Pancreas (tissue), 10 donors: ENCODE measurements at places on chromosomes 7 and 10.

DNA sequence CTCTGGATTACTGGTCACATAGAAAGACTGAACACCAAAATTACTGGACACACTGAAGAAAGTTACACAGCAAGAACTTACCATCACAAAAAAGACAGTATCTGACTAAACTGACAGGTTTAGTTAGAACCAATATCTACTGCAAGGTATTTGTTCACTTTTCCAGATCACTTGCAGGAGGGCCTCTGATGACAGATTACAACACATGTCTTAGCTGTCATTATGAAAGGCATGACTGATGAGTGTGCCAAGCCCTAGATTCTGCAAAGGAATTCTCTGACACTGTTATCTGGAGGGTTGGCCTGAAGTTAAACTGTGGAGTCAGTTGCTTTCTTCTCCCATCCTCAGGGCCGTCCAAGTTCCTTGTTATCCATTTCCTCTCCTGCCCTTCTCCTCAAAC, 242.7 kb downstream of the KIF20B start:
- DNase-seq = no peak

GRCh38 chr7:80155374-80155773, 20.7 kb downstream of the GNAI1 start:
- no peak for DNase-seq

- DNase-seq = no peak
Measured at GRCh38 chr7:17184805-17185689, 113.4 kb upstream of the AHR start.

- DNase-seq = no peak
Measured at GRCh38 chr7:119392-120163, 72.8 kb upstream of the FAM20C start.

DNA sequence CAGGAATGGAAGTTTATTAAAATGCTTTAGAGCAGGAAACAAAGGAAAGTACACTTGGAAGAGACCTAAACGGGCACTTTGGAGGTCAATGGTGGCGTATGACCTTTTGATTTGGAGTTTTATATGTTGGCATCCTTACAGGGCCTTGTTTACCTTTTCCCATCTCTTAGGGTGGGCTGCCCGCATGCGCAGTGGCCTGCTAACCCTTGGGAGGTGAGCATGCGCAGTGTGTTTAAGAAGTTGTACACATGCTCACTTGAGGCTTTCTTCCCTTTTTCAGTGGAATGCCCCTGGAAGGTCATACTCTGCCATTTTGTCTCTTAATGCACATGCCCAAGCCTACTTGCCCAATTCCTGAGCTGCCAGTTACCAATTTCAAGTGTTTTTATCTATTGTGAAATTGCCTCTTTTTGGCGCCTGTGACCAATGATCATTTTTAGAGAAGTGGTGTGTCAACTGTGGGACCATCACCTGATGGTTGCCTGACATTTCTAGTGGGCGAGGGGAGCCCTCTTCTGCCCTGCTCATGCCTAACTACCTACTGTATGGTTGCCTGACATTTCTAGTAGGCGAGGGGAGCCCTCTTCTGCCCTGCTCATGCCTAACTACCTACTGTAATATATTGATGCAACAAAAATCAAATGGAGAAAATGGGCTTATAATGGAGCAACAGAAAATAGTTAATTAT, 138.0 kb downstream of the PPP1R9A start:
- DNase-seq = no peak

- no peak for DNase-seq
Measured at GRCh38 chr10:58695022-58695421, 182.3 kb downstream of the BICC1 start.

DNA sequence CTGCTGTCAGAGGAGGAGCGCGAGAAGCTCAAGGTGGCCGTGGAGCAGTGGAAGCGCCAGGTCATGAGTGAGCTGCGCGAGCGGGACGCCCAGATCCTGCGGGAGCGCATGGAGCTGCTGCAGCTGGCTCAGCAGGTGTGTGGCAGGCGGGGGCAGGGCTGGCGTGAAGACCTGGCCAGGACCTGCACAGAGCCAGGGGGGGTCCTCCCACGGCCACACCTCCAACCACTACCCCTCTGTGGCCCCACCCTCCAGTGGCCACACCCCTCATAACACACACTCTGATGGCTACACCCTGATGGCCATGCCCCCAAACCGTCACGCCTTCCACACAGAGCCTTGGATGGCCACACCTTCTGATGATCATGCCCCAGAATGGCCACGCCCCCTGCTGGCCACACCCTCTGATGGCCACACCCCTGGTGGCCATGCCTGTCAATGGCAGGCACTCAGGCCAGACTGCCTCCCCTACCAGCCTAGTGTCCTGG, 23.4 kb upstream of the DPYSL4 start:
- DNase-seq = peak; percentile 62

DNA sequence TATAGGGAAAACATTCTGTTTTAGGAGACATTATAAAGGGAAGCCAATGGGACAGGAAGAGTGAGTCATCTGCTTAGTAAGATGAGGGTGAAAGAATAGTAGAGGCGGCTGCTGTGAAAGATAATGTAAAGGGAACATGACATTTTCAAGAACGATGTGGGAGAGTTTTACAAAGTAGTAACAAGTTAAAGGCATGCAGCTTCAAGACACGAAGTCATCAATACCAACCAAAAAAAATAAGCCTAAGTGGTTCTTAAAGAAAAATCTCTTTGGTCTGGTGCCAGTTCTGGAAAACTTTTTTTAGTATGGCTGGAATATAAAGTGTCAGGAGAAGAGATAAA, 6.1 kb downstream of the GSTO1 start:
- DNase-seq = no peak

GRCh38 chr10:129662426-129662825, 195.4 kb downstream of the MGMT start:
- no peak for DNase-seq

GRCh38 chr7:21967598-21968003, 21.9 kb upstream of the CDCA7L start:
- no peak for DNase-seq

DNA sequence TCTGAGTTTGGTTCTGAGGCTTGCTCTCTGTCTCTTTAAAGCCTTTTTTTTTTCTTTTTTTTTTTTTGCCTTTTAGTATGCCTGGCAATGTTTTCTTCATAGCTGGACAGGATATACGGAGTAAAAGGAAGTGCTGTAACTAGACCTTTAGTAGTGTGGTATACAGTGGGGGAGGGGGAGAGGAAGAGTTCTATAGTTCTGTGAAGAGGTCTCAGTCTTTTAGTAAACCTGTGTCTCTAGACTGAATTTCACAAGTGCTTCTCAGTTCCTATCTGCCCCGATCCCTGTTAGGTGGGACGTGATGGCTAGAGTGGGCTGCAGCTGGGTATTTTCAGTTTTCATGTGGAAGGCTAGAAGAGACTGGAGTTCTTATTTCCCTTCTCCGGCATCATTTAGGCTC, 3.1 kb upstream of the ABCC2 start:
- DNase-seq = no peak

DNA sequence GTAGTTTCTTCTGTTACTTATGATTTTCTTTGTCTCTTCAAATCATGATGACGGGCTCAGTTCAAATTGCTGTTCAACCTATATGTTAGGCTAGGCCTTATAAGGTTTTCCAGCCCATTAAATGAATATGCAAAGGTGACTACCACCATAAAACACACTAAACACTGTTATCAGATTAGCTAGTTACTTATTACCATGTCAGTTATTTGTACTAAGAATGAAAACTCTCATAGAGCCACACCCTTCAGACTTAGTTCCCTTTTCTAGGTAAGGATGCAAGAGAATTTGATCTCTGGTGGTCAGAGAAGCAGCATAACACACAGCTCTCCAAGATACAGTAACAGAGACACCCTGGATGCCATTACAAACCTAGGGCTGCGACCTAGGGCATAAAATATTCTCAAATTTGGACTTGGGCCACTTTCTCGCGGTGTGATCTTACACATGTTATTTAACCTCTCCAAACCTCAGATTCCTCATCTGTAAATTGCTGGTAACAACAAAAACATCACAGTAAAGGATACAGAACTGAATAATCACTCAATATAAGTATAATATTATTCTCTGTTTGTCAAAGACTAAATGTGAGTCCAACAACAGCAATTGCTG, 35.6 kb downstream of the ANKMY2 start:
- DNase-seq = no peak

DNA sequence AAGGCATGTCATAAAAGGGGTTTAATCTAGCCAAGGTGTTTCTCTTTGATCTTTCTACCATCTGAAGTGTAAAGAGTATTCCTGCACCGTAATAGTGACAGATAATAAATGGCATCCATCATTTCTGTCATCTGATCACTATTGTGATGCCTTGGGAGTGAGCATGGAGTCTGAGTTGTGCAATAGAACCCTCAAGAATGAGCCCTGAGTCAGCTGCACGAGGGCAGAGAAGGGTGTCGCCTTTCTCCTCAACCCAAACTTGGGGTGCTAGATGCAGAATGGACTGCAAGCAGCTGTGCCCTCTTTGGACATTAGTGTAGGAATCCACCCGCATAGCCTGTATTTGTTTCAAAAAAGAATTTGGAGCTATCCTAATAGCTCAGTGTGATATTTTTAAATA, 115.2 kb downstream of the ZNF37A start:
- no peak for DNase-seq

- DNase-seq = no peak
Measured at GRCh38 chr10:69449841-69450240, 1.4 kb upstream of the TSPAN15 start.

DNA sequence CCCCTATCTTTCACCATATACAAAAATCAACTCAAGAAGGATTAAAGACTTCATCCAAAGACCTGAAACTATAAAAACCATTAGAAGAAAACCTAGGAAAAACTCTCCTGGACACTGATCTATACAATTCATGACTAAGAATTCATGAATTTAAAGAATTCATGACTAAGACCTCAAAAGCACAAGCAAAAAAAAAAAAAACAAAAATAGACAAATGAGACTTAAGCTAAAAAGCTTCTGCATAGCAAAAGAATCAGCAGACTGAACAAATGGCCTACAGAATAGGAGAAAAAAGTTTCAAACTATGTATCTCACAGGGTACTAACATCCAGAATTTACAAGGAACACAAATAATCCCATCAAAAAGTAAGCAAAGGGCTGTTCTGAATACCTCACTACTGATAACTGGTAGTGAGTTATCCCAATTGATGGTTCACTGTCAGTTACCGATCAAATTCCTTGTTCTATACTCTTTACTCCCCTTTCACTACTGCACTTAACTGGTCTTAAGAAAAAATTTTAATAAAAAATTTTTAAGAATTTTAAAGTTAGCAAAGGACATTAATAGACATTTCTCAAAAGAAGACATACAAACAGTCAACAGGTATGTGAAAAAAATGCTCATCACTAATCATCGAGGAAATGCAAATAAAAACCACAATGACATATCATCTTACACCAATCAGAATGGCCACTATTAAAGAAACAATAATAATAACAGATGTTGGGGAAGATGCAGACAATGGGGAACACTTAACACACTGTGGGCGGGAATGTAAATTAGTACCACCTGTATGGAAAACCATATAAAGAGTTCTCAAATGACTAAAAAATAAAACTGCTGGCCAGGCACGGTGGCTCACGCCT, 33.2 kb downstream of the KMT2C start:
- no peak for DNase-seq

- no peak for DNase-seq
Measured at GRCh38 chr7:120792861-120793130, 65.1 kb downstream of the TSPAN12 start.

GRCh38 chr7:80593869-80594586, 44.4 kb upstream of the CD36 start:
- no peak for DNase-seq

- DNase-seq = no peak
Measured at GRCh38 chr7:32453341-32454011, 36.7 kb downstream of the LSM5 start.

DNA sequence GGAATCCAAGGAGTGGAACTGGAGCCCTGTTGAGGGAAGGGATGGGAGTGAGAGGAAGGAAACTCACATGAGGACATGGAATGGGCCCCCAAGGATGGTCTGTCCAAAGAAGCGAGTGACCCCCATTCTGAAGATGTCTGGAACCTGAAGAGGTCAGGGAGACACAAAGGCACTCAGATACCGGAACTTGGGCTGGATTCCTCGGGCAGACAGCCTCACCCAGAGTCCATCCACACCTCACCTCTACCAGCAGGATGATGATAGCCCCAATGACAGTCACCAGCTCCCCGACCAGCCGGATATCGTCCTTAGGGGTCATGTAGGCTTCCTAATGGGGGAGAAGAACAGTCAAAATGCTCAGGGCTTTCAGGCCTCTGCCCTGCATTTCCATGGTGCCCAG, 10.7 kb downstream of the TRPV6 start:
- DNase-seq = no peak

DNA sequence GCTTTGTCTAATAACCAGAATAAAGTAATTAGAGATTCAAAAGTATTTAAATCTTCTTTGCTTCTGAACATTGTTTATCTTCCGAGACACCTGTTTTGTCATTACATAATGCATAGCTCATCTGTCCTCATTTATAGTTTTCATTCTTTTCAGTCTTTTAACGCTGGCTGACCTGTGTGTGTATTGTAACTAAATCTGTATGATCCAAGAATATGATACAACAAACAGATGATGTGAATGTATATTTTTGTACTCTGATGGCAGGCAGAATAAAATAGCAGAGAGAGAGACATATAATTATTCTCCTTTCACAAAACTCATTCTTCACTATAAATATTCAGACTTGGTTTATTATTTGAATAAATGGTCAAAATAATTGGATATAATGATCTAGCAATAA, 80.6 kb downstream of the ORC5 start:
- no peak for DNase-seq

- no peak for DNase-seq
Measured at GRCh38 chr10:87860156-87860795, 3.1 kb downstream of the KLLN start.

DNA sequence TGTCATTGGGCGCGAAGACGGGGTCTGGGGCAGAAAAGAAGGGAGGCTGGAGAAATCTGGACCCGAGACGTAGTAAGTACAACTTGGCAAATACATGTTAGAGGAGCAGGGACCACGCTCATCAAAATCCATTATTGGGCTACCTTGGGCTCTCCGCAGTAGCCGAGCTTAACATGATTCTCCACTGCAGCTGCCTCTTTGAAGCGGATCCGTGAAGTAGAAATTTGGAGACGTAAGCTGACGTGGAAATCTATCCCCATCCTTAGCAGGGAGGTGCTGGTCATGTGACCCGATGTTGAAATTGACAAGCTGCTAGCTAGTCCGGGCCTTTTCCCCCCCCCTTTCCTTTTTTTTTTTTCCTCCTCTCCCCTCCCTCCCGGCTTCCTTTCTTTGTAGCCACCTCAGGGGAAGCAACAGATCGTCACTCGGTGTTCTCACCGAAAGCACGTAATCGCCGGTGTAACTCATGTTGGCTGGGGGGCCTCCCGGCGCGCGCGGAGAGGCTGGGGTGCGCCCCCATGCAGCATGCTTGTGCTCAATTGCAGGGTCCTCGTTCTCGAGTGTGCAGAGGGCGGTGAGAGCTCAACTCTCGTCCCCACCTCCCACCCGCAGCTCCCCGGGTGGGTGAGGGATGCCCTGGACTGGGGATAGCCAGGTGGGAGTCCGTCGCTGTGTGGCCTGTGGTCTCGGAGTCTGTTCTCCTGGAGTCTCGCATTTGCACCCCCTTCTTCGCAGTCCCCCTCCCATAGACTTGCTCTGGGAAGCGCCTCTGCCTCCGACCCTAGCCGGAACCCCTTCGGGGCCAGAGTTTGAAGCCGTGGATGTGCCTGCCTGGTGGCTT, at the start of gene HOXA11:
HOXA11 (minus strand) TSS at position 220 of the 841 bp plus-strand sequence; CDS start at position 132, 88 bp downstream.
- DNase-seq = no peak
